ENCODE measurements at places on chromosomes 3 and 15.

DNA sequence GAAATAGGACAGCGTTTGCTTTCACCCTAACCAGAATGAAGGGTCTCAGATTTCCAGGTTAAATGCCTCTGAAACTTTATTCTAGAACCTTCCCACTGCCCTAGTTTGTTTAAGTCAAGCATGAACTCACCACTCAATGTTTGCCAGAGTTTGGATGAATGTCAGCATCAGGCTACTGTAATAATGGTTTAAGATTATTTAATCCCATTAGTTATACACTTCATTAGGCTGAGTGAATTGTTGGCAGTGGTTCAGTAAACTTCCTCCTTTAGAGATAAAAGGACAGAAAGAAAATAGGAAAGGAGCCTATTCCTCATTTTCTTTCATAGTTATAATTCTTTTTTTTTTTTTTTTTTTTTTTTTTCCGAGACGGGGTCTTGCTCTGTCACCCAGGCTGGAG is 401.9 kb upstream of the TPRG1 start:
- no peak for DNase-seq

DNA sequence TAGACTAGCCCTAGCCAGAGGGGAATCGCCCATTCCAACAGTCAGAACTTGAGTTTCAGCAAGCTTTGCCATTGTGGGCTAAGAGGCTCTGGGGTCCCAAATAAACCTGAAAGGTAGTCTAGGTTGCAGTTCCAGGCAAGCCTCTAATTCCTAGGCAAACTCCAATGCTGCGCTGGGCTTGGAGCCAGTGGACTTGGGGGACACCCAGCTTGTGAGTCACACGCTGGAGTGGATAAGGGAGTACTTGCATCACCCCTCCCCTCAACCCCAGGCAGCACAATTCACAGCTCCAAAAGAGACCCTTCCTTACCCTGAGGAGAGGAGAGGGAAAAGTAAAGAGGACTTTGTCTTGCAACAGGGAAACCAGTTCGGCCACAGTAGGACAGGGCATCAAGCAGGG is 105.2 kb upstream of the DPPA4 start:
- no peak for DNase-seq

DNA sequence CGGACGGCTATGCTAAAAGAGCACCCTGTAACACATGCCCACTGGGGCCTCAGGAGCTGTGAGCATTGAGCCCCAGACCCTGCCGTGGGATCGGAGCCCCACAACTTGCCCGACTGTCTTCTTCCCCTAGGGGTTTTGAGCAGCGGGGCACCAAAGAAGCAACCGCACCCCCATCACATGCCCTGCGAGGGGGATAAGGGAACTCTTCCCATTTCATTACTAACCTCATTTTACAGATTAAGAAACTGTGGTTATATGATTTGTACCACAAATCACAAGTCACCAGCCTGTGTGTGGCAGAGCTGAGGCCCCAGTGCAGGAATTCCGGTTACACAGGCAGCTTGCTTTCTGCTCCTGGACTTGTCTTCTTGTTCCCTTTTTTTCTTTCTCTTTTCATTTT is 86.2 kb downstream of the CD47 start:
- no peak for DNase-seq

GRCh38 chr15:74215958-74216357 is 13.4 kb upstream of the STRA6 start:
- no peak for DNase-seq

- no peak for DNase-seq
Observed at GRCh38 chr3:157310329-157311052, 126.2 kb upstream of the PTX3 start.

- DNase-seq = no peak
Observed at GRCh38 chr15:89669941-89670340, 9.2 kb downstream of the PLIN1 start.

GRCh38 chr15:66929843-66930402 is 135.5 kb upstream of the SMAD3 start:
- DNase-seq = no peak

DNA sequence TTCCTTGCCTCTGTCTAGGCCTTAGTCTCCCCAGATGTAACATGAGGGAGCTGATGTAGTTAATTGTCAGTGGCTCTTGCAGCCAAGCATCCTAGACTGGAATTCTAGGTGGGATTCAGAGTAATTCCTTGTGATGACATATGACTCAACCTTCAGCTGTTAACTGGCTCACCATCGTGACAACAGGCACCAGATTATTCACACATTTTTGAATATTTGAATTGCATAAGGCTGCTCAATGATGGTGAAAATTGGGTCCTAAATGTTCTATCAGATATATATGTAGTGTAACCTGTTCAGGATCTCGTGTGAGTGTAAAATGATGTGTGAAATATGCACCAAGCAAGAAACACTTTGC is 405.1 kb downstream of the LPP start:
- DNase-seq = no peak

DNA sequence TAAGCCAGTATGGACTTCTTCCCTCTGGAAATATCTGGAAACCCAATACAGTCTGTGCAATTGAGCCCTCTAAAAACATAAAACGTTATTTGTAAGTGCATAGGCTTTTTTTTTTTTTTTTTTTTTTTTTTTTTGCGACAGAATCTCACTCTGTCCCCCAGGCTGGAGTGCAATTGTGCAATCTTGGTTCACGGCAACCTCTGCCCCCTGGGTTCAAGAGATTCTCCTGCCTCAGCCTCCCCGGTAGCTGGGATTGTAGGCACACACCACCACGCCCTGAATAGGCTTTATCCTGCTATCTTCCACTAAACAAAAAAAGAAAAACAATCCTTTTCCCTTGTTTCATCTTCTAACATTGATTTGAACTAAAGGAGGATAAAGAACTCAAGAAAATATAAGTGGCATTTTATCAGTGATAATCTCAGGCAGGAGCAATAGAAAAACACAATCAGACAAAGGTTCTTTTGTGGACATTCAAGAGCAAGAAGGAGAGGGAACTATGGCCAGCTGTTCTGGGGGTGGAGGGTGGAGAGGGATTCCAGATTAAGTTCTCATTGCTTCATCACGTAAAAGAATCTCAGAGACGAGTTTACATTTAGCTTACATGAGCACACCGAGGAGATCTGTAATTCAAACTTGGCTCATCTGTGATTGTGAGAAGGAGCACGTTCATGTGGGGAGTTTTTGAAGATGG is 68.6 kb downstream of the ITGB5 start:
- no peak for DNase-seq

- DNase-seq = no peak
Observed at GRCh38 chr3:36543276-36543997, 163.1 kb downstream of the STAC start.

DNA sequence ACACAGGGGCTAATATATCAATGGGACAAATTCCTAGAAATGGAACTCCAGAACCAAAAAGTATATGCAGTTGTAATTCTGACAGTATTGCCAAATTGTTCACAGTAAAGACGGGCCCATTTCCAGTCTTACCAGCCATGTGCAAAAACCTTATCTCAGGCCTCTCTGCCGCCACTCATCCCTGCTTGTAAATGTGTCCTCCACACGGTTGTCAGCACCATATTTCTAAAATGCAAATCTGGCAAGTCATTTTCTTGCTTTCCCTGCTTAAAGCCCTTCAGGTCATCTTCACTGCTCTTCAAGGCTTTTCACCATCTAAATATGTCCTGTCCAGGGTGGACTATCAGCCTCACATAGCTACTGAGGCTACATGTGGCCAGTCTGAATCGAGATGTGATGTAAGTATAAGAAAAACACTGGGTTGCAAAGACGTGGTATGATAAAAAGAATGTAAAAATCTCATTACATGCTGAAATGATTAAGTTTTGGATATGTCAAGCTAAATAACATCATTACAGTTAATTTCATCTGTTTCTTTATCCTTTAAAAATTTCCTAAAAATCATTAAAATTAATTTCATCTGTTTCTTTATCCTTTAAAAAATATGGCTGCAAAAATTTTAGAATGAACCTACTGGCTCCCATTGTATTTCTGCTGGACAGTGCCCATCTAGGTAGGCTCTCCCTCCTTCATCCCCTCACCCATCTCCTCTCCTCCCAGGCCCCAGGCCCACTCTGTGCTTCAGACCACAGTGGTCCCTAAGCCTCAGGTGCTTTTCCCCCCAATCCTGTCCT is 980 bp downstream of the PARP9 start:
- DNase-seq = no peak

DNA sequence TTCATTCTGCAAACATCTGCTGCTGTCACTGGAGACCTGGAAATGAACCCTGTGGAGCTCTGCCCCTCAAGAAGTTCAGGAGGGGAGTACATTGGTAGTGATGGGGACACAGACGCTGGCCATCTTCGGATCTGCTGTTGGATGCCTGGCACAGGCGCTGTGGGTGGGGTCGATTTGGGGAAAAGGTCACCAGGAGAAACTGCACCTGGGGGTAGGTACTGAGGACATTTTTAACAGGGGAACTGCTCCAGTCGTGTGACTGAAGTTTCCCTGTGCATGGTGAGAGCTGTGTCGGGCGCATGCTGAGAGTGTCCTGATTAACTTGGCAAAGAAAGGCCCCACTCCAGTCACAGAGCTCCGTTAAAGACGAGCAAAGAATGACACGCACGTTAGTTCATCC is 3.4 kb downstream of the UROC1 start:
- DNase-seq = no peak

DNA sequence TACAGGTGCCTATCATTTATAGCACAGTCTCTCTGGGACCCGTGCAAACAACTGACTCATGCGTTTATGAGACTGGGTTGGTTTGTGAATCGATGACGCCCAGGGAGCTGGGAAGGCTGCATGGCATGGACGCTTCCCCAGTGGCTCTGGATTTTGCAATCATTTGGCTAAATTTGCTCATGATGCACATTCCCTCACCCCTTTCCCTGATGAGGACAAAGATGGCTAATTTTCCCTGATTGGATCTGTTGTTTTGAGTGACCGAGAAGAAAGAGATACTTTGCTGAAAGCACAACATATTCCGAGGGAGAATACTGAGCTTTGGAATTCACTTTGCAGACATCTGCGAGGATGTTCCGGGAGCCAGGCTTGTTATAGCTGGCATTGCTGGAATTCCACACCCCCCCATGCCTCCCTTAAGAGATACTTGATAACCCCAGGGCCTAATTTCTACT is 51.1 kb downstream of the CGNL1 start:
- DNase-seq = no peak

- DNase-seq = no peak
Observed at GRCh38 chr3:150253622-150254021, 154.5 kb upstream of the TSC22D2 start.

DNA sequence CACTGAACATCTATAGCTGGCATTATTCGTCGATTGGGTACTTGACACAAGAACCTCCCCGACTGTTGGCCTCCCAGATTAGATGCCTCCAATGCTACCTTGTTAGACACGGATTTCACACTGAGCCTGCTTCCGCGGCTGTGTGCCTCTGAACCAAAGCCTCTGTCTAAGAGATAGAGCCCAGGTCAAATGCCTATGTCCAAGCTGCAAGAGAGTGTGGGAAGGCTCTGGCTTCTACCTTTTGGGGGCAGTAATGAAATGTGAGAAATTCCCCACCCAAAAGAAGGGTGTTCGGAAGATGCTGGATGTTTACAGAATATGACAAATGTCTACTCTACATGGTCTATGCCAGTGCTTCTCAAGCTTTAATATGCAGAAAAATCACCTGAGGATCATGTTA is 2.0 kb upstream of the RPUSD2 start:
- no peak for DNase-seq

GRCh38 chr15:52464478-52464877 is 64.2 kb downstream of the MYO5A start:
- no peak for DNase-seq

DNA sequence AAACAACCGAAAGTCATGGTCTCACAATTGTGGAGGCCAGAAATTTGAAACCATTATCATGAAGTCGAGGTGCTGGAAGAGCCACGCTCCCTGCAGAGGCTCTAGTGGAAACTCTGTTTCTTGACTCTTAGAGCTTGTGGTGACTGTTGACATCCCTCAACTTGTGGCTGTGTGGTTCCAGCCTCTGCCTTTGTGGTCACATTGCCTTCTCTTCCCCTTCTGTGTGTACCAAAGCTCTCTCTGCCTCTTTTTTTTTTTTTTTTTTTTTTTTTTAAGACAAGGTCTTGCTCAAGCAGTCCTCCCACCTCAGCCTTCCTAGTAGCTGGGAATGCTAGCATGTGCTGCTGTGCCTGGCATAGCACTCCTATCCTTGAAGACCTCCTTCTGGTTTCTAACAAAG is 48.7 kb upstream of the CRTC3 start:
- peak; percentile 59 for DNase-seq

GRCh38 chr3:77372018-77372417 is 332.1 kb downstream of the ROBO2 start:
- no peak for DNase-seq

- no peak for DNase-seq
Observed at GRCh38 chr3:36446276-36446675, 66.0 kb downstream of the STAC start.

- DNase-seq = no peak
Observed at GRCh38 chr3:117822416-117822815, 1112.8 kb downstream of the TUSC7 start.

DNA sequence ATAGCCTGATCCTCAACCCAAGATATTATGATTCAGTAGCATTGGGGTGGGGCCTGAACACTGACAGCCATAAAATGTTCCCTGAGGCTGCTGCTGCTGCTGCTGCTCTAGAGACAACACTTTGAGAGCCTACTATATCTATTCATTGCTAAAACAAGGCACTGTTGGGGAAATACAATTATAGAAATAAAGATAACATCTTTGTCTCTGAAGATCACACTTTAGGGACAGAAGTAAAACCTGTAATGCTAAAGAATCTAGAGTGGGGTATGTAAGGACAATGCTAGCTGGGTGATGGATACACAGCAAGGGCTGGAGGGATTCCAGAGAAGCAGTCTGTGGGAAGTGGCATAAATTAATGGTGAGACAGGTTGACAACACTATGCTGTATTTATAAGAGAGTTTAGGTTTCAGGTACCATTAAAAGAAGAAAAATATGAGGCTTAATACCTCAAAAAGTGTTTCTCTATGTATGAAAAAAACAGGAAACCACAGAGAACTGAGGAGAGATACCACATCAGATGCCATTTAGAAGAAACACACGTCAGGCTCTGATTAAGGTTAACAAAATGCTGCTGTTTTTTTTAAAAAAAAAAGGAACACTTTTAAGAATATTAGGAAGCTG is 115.9 kb downstream of the CBLB start:
- peak; percentile 39 for DNase-seq

- peak; percentile 63 for DNase-seq
Observed at GRCh38 chr3:18424729-18425640, at the start of gene SATB1. TSS of gene SATB1 (minus strand) at chr3:18425339. CDS start at chr3:18420967, 4,372 bp downstream.

Data from activated T-helper 2 cell treated with anti-CD3 and anti-CD28 coated beads, Interferon-gamma antibody, Interleukin-2, Interleukin-4, amounts not matched to agents 10 μg/mL and 5 μg/mL and 100 μg/mL, durations not matched to agents 14 hours and 24 hours and 36 hours (primary cell).